ENCODE measurements at places on chromosomes 1 and 21.

DNA sequence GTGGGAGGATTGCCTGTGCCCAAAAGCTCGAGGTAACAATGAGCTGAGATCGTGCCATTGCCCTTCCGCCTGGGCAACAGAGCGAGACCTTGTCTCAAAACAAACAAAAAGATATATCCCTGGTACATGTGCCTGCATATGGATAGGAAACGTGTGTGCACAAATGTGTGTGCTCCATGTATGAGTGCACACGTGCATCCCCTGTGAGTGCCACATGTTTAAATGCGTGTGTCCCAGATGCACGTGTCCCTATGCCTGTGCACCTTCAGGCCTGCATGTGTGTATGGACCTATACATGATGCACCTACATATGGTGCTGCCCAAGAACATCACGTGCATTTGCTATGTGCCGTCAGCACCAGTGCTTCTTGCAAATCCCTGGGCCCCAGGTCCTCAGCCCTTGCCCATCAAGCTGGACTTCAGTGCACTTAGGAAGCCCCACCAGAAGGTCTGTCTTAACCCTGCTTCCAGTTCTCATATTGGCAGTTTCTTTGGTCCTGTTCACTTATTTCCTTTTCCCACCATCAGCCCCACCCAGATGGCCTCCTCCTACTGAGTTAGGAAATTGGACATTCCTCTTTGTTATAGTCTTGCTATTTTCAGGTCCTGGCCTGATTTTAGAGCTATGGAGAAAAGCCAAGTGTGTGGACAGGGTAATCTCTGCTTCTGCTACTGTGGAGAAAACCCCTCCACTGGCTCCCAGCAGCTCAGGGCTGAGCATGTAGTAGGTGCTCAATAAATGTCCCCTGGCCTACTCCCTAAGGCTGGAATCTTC, 15.4 kb downstream of the TIE1 start:
- DNase-seq, result no peak

DNA sequence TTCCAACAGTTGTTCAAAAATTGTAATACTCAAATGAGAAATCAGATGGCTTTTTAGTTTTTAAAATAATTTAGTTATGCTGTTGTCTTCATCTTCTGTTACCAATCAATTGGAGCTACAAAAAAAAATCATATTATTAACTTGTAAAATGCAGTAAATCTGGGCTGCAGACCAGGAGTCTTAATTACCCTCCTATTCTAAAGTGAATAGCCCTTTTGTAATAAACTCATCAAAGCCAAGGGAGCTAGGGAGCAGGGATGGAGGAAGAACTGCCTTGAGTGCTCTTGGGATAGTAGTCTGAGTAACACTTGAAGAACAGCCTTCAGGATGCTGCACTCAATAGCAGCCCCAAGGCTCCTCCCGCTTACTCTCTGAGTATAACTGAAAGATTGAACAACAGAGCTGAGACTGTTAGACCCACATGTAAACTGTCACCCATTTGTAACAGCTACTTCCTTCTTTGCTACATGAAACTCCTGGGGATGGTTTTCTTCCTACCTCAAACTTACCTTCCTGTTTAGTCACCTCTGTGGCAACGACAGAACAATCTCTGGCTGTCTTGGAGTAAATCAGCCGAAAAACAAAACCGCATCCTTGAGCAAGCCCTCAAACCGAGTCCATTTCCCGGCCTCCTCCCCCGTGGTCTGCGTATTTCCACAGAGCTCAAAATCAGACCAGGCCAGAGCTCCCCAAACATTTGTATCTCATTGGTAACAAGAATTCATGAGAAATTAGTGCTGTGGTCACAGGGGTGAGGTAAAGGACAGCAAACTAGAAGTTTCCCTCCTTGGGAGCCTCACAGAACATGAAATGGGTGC, 55.9 kb downstream of the CD58 start:
- DNase-seq, result no peak

DNA sequence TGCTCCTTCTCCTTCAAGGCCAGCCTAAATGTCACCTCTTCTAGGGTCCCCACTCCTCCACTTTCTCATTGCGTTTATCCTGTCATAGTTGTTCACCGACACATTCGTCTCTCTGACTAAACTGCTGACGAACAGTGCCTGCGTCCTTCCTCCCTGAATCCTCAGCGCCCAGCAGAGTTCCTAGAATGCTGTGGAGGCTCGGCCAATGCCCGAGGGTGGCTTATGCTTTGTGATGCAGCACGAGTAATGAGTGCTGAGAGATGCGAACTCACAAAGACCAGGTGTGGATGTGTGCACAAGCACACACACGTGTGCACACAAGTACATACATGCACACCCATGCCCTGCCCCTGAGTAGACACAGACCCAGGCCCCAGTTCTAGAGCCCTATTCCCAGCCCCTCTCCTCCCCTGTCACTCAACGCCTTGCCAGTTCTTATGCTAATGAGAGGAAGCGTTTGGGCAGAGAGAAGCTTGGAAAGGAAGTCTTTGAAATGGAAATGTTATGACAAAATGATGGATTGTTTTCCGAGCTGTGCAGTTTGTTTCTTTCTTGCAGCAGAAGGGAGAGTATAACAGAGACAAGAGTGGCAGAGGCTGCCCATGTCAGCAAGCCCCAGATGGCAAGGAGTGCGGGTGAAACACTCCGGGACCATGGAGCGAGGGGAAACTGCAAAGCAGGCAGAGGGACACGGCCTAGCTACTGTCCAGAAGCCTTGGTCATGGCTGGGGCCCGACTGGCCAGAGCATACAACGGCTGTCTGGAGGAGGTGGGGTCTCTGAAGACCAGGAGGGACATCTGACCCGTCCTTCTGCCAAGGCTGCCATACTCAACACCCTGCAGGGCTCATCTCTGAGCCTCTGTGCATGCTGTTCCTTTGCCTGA, 24.2 kb downstream of the KCNA10 start:
- DNase-seq, result no peak

- DNase-seq, result no peak
These were observed 33.8 kb downstream of the STIL start for GRCh38 chr1:47280142-47280541.

- DNase-seq, result no peak
These were observed 42.6 kb downstream of the CD34 start for GRCh38 chr1:207868251-207868773.

DNA sequence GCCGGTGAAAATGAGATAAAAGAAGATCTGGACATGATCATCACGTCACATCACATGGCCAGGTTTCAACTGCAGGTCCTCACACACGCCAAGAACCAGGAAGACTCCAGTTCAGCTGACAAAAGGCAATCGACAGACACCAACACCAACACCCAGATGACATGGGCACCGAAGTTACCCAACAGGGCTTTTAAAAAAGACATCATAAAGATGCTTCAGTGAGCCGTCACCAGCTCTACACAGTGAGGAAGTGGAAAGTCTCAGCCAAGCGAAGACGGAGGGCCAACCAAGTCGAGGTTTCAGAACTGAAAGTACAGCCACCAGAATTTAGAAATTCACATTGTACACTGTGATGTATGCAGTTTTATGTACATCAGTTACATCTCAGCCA, 154.3 kb upstream of the COL6A1 start:
- DNase-seq, result no peak

- DNase-seq, result no peak
These were observed 39.6 kb downstream of the GFI1 start for GRCh38 chr1:92447033-92447681.

- peak; percentile 32 for DNase-seq
These were observed 12.1 kb downstream of the IRF2BP2 start for GRCh38 chr1:234597894-234598293.

DNA sequence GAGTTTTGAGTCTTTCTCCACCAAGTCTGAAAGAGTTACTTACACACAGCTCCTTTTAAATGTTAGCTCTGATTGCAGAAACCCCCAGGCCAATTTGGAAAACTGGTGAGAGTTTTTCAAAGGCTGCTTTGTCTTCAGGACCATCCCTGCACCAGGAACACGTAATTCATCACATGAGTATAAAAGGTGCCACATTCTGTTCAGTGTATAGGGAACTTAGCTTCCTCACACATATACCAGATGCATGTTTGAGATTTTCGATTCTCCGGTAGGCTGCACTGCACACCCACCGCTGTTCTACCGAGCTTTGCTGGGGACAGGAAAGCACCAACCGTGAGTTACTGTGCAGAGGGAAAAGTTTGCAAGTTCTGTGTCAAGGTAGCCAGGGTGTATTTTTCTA, 28.3 kb upstream of the KCNK2 start:
- no peak for DNase-seq

- no peak for DNase-seq
These were observed 1.4 kb downstream of the TARBP1 start for GRCh38 chr1:234477386-234478151.

DNA sequence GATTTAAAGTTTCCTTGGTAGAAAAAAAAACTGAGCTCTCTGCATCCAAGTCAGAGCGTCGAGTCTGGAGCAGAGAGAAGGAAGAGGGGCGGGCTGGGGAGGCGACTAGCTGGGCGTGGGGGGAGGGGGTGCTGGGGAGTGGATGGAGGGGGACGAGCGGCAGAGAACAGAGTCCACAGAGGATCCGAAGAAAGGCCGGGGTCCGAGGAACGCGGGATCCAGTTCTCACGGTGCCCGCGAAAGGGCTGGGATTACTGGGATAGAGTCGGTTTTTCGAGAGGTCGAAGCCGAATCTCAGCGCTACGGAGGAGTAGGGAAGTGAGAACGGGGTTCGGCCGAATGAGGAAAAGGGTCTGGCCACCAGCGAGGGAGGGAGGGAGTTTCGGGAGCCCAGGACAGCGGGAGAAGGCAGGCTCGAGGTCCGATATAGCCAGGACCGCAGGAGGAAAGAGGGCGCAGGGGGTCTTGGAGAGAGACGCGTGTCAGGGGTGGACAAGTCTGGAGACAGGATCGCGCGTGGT, 665 bp downstream of the DAB1 start:
- DNase-seq, result no peak
